Natural killer cell (primary cell): ENCODE measurements at places on chromosomes 1 and 21. TPM values are rescaled to one million over a fixed set of nuclear protein-coding genes. Genes with fewer than 3 reads are reported as not detected.
A peak's percentile ranks its signal among the peaks of the same experiment; 100 is the strongest.

DNA sequence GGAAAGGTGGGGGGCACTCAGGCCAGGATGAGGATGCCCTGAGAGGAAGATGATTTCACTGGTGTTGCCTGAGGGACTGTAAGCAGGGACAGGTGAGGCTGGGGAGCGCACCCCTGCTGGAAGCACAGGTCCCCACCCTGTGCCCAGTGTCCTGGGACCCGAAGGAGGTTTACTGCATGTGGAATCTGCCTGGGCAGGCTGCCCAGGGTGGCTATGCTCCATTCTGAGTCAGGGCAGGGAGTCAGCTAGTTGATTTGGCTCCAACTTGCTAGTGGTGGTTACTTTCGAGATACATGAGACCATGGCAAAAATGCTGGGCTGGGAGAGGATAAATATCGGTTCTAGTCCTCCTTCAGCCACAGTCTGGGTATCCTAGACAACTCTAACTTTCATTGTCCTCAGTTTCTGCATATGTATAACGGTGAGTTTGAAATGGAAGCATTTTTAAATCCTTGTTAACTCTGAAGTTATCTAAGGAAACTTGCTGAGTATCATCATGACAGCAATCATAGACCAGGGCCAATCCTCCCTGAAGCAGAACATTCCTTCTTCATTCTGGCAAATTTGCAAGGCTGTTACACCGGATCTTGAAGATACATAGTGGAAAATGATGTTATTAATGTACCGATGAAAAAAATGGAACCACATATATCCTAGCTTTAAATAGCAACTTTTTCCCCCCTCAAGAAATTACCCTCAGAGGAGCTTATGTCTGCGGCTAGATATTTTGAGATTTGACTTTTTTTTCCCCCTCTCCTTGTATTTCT, 7.7 kb downstream of the TLR5 start:
- H3K27me3 ChIP-seq = peaks cover 15% of the 10 kb centered on the region
- H3K4me1 ChIP-seq = peaks cover 9% of the 10 kb centered on the region
- H3K4me3 ChIP-seq = no peak overlapping the region
- DNase-seq = no peak
- H3K36me3 ChIP-seq = no peaks in the 10 kb centered on the region

- peaks cover 59% of the 10 kb centered on the region for H3K36me3 ChIP-seq
- no peak overlapping the region for H3K27ac ChIP-seq
- DNase-seq = no peak
These were observed 19.1 kb downstream of the ZCCHC17 start for GRCh38 chr1:31315902-31316301.

DNA sequence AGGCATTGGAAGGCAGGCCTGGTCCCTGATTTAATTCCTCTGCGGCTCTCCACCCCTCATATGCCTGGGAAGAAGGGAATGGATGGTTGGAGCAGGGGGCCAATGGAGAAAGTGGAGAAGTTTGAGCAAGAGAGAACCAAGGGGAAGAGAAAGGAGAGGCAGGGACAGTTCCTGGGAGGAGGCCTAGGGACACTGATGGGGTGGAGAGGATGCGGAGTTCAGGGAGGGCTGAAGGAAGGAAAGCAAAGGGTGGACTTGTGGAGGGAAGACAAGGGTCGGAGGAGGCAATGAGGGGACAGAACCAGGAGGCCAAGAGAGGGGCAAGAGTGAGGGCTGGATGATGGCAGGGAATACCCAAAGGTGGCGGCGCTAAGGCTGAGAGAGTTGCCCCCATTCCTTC, 7.1 kb downstream of the ZBTB7B start:
- peaks cover 97% of the 10 kb centered on the region for H3K4me1 ChIP-seq
- no peak for DNase-seq
- H3K27me3 ChIP-seq = no peaks in the 10 kb centered on the region
- peaks cover 4% of the 10 kb centered on the region for H3K36me3 ChIP-seq
- peak overlapping the region; percentile 26 for H3K27ac ChIP-seq

- no peak overlapping the region for H3K27ac ChIP-seq
- no peaks in the 10 kb centered on the region for H3K36me3 ChIP-seq
- DNase-seq = no peak
- peaks cover 4% of the 10 kb centered on the region for H3K27me3 ChIP-seq
- no peak overlapping the region for H3K4me3 ChIP-seq
These were observed 119.4 kb downstream of the PRDM16 start for GRCh38 chr1:3188150-3188971.

DNA sequence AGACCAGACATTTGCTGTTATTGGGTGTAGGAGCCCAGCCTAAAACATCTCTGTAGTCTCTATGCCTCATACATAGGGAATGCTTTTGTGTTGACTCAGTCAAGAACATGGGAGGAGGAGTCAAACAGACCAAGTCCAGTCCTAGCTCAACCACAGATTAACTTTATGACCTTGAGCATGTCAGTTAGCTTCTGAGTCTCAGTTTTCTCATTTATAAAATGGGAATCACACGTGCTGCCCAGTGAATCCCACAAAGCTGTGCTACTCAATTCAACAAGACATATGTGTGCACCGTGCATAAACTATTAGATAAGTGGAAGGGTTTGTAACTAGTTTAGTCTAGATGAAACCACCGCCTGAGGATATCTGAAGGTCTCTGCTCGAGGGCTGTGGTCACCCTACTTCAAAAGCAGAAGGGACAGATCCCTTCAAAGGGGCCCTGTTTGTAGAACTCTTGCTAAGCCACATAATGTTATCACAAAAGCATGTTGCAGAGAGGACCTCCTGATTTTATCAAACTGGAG, 109.5 kb upstream of the NFIA start:
- no peak for DNase-seq
- H3K4me1 ChIP-seq = no peaks in the 10 kb centered on the region
- H3K36me3 ChIP-seq = no peaks in the 10 kb centered on the region
- no peak overlapping the region for H3K27ac ChIP-seq
- no peaks in the 10 kb centered on the region for H3K27me3 ChIP-seq

- no peak overlapping the region for H3K4me3 ChIP-seq
- no peak for DNase-seq
- H3K27ac ChIP-seq = no peak overlapping the region
- no peaks in the 10 kb centered on the region for H3K36me3 ChIP-seq
- H3K4me1 ChIP-seq = peaks cover 11% of the 10 kb centered on the region
These were observed 14.1 kb downstream of the PTCH2 start for GRCh38 chr1:44828841-44829440.

DNA sequence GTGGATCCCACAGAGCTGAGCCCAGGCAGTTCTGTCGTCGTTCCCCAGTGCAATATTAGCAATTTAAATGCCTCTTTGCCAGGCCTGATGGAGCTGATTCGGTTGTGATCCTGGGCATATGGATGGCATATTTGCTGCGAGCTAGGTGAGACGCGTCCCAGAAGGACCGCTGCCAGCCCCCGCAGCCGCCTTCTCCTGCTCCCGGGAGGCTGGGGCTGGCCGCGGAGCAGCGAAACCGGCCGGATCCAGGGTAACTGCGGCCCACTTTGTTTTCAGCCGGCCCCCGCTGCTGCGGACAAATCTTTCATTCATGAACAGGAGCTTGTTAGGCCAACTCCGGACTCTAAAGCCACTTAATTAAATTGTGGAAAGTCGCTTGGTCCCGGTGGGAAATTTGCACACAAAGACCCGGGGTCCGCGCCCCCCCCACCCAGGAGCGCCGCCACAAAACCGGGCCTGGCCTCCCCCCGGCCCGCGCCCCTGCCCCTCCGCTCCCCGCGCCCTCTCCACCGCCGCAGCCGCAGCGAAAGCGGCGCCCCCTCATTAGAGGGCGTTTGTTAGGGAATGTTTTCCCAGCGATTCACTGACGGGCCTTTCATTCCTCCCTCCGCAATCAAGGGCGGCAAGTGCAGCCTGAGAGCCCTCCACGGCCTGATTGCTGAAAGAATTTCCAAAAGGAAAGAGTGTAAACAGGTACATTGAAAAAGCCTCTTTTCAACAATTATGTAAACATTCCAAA, 383.3 kb downstream of the RRAGC start:
- no peaks in the 10 kb centered on the region for H3K4me1 ChIP-seq
- DNase-seq = no peak
- H3K4me3 ChIP-seq = peak overlapping the region; percentile 40
- H3K36me3 ChIP-seq = no peaks in the 10 kb centered on the region
- H3K27ac ChIP-seq = peak overlapping the region; percentile 95

DNA sequence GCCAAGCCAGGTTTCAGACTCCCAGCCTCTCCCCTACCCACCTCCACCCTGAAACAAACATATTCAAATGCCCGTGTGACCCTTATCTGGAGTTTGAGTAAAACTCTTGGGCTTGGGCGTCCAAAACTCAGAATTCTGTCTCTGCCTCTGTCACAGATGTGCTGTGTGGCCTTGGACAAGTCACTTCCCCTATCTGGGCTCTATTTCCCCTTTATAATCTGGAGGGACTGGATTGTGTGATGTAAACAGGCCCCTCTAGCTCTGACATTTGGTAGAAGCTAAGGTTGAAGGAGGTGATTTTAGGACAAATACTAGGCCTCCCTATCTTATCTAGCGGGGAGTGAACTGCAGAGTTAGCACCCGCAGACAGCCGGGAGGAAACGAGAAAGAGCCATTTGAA, 67.5 kb downstream of the IGSF21 start:
- no peak overlapping the region for H3K27ac ChIP-seq
- no peaks in the 10 kb centered on the region for H3K4me1 ChIP-seq
- H3K4me3 ChIP-seq = no peak overlapping the region

GRCh38 chr1:150221552-150221951, 14.4 kb downstream of the ANP32E start:
- no peaks in the 10 kb centered on the region for H3K27me3 ChIP-seq
- DNase-seq = peak; percentile 63
- H3K4me1 ChIP-seq = no peaks in the 10 kb centered on the region

DNA sequence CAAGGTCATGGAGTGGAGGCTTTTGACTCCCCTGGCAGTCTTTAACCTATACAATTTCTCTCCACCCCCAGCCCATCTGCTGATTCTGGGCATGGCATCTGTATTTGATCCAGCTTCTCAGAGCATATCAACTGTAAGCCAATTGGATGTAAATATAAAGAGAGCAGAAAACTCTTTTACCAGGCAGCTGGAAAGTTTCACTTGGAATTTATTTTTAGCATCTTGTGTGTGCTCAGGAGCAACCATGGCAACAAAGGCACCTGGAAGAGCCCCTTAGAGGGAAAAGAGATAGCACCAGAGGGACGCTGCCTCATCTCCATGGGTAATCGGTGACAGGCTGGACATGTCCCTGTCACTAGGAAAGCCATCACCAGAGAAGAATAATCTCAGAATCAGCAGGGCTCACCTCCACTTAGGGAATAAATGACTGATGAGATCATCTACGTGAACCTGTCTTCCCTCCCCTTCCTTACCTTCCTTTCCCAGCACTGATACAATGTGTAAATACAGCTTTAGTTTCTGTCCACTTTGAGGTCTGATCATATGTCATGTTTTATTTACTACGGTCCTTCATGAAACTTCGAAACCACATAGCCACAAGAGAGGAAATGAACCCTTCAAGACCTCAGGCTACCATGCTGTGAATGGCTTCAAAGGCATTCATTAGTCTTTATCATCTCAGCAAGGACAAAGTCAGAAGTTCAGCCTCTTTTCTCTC, 25.3 kb upstream of the SIPA1L2 start:
- no peak overlapping the region for H3K27ac ChIP-seq
- DNase-seq = no peak
- no peak overlapping the region for H3K4me3 ChIP-seq
- H3K27me3 ChIP-seq = peaks cover 2% of the 10 kb centered on the region

- no peak overlapping the region for H3K4me3 ChIP-seq
- H3K27me3 ChIP-seq = peaks cover 28% of the 10 kb centered on the region
- no peaks in the 10 kb centered on the region for H3K4me1 ChIP-seq
- no peak overlapping the region for H3K27ac ChIP-seq
These were observed 475 bp upstream of the NPPB start for GRCh38 chr1:11858968-11859871.

GRCh38 chr21:42892582-42892930, 553 bp upstream of the NDUFV3 start:
- peak overlapping the region; percentile 63 for H3K4me3 ChIP-seq
- peaks cover 11% of the 10 kb centered on the region for H3K4me1 ChIP-seq
- no peaks in the 10 kb centered on the region for H3K36me3 ChIP-seq
- H3K27me3 ChIP-seq = no peaks in the 10 kb centered on the region

DNA sequence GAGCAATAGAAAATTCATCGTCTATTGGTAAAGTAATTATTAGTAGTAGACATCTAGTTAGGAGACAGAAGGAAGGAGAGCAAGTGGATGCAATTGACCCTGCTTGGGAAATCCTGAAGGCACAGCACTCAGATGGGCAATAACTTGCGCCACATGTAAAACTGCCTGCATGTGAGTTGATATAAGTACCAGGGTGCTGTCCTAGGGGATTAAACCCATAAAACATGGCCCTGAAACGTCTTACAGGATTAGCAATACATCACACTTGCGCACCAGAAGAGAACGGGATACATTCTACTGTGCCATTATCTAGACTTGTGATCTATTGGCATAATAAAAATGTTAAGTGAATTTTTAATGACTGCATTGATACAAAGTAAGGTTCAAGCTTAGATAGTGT, 277.5 kb upstream of the LYPLAL1 start:
- H3K36me3 ChIP-seq = no peaks in the 10 kb centered on the region
- no peak overlapping the region for H3K4me3 ChIP-seq
- H3K27ac ChIP-seq = no peak overlapping the region

- no peak overlapping the region for H3K4me3 ChIP-seq
- H3K36me3 ChIP-seq = no peaks in the 10 kb centered on the region
- H3K27me3 ChIP-seq = no peaks in the 10 kb centered on the region
- DNase-seq = peak; percentile 32
These were observed 70.2 kb downstream of the SH3GLB1 start for GRCh38 chr1:86774305-86775295.

GRCh38 chr1:27026621-27027574, 14.2 kb upstream of the TENT5B start:
- H3K27ac ChIP-seq = no peak overlapping the region
- H3K4me1 ChIP-seq = peaks cover 6% of the 10 kb centered on the region
- H3K27me3 ChIP-seq = no peaks in the 10 kb centered on the region
- no peak overlapping the region for H3K4me3 ChIP-seq
- no peaks in the 10 kb centered on the region for H3K36me3 ChIP-seq
- DNase-seq = no peak

DNA sequence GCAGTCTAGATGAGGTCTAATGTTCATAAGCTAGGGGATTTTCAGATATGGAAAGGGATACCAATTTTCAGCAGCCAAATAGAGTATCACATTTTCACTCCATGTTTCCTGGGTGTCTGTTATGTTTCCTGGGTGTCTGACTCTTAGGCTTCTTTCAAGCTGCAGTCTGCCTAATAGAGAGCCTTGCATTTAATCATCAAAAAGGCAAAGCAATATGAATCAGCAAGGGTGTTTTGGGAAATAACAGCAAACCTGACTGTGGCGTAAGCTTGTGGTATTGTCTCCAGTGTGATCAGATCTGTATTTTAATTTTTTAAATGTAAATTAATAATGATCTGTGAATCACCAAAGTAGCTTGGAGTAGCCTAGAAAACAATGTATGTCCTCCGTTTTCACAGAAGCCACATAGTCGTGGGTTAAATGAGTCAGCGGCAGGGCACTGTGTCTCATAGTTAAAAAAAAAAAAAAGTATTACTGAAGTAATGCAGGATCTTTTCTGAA, 10.4 kb downstream of the LGALS8 start:
- peaks cover 27% of the 10 kb centered on the region for H3K36me3 ChIP-seq
- H3K27me3 ChIP-seq = no peaks in the 10 kb centered on the region
- no peak overlapping the region for H3K27ac ChIP-seq
- H3K4me1 ChIP-seq = no peaks in the 10 kb centered on the region
- H3K4me3 ChIP-seq = no peak overlapping the region

SPATA46 gene
- total RNA-seq = not detected

CHRNB2 gene
- total RNA-seq = not detected

ZMYM4 gene
- 48.0 TPM for total RNA-seq

CCDC27 gene
- total RNA-seq = not detected

TCHH gene
- not detected for total RNA-seq

DIO1 gene
- total RNA-seq = not detected

RPS6KA1 gene
- total RNA-seq = 215 TPM

KCNA3 gene
- total RNA-seq = 19.7 TPM

MED8 gene
- total RNA-seq = 22.0 TPM

LCA5L gene
- total RNA-seq = 0.14 TPM

GPX7 gene
- total RNA-seq = 10.2 TPM

KRTAP7-1 gene
- total RNA-seq = not detected
